ENCODE measurements at places on chromosomes 16 and 17.

- no peak for DNase-seq
Measured at GRCh38 chr17:51029142-51029541, 91.5 kb downstream of the SPAG9 start.

GRCh38 chr16:22787466-22788192, 26.3 kb upstream of the HS3ST2 start:
- no peak for DNase-seq

- DNase-seq, result no peak
Measured at GRCh38 chr16:51002881-51003490, 148.1 kb downstream of the SALL1 start.

GRCh38 chr17:19867329-19868078, at the start of gene ULK2:
Gene ULK2 (minus strand): TSS chr17:19867936. CDS start chr17:19867417, 519 bp downstream.
- no peak for DNase-seq

DNA sequence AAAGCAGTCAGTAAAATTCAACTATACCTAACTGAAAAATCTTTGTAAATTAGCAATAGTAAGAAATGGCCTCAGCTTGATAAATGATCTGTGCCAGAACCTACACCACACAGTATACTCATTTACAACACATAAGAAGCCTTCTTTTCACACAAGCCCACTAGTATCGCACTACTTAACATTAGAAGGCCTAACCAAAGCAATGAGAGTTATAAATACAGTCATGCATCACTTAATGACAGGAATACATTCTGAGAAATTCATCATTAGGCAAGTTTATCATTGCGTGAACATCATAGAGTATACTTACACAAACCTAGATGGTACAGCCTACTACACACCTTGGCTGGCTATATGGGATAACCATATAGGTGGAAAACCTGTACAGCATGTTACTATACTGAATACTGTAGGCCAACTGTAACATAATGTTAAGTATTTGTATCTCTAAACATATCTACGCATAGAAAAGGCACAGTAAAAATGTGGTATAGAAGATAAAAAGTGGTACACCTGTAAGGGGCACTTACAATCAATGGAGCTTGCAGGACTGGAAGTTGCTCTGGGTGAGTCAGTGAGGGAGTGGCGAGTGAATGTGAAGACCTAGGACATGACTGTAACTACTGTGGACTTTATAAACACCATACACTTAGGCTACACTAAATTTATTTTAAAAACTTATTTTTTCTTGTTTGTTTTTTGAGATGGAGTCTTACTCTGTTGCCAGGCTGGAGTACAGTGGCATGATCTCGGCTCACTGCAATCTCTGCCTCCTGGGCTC, 126.5 kb upstream of the CORO6 start:
- DNase-seq, result no peak

DNA sequence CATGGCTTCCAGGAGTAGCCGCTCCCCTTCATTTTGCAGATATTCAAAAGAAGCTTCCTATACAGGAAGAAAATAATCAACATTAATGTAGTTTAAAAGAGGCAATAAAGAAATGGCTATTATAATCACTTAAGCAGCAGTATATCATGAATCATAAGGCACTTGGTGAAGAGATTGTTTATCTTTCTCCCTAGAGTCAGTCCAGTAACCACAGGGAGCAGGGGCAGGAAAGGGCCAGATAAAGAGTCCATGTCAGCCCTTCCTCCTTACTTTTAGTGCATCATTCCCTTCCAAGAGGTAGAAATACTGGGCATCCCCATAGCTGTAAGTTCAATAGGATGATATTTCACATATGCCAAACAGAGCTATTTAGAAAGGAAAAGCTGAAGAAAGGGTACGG, 184.6 kb upstream of the C17orf78 start:
- no peak for DNase-seq

DNA sequence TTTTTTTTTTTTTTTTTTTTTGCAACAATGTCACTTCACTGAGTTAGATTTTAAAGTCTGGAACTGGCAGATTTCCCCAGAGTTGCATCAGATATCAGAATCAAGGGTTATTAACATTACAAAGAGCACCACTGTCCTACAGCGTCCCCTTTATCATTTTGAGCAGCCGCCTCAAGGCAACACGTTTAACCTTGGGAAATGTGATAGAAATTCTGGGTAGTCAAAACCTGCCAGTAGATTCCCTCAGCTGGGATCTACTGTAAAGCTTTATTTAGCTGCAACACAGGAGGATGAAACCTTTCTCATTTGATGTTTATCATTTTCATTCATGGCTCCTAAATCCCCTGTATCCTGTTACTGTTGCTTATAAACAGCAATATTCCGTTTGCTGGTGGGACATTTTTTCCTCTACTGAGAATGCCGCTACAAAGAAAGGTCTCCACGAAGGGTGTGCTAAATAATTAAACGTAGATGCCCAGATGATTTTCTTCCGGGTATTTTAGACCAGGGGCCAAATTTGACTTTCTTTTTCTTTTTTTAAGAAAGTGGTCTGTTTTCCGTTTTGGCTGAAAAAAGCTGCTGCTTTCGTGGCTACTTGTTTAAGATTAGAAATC, 436.1 kb upstream of the GOT2 start:
- no peak for DNase-seq

- no peak for DNase-seq
Measured at GRCh38 chr17:49741692-49742076, 22.2 kb downstream of the FAM117A start.

Data from NCI-H1436 treated with DMSO at 0.1 percent for 48 hours (cell line).